ENCODE measurements at places on chromosomes 3 and 15.

DNA sequence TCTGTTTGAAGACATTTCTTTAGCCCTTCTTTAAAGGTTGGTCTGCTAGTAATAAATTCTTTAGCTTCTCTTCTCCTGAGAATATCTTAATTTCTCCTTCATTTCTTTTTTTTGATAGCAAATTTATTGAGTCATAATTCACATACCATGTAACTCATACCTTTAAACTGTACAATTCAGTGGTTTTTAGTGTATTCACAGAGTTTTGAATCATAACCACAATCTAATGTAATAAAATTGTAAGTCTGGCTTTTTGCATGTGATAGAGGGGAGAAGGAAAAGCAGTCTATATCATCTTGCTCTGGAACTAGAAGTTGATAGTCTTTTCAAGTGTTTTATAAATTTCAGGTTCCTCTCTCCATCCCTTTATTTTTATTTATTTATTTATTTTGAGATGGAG is 81.3 kb downstream of the APBA2 start:
- no peak for DNase-seq

- no peak for DNase-seq
Observed at GRCh38 chr3:132655471-132655870, 4.1 kb downstream of the ACAD11 start.

DNA sequence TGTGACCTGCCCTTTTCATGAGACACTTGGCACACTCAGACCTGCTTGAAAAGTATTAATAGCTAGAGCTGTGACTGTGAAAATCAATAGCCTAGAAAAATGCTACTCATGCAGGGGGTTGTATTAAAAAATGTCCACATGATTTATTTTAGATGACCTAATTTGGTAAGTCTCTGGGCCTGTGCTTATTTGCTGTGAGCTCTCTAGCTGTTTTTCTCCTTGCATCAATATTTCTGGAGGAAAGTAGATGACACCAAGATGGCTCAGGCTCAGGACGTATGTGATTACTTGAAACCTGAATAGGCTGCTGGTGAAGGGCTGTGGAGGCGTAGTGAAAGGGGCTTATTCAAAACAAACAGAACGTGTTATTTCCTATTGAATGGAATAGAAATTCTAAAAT is 29.5 kb downstream of the KCNAB1 start:
- DNase-seq = no peak

DNA sequence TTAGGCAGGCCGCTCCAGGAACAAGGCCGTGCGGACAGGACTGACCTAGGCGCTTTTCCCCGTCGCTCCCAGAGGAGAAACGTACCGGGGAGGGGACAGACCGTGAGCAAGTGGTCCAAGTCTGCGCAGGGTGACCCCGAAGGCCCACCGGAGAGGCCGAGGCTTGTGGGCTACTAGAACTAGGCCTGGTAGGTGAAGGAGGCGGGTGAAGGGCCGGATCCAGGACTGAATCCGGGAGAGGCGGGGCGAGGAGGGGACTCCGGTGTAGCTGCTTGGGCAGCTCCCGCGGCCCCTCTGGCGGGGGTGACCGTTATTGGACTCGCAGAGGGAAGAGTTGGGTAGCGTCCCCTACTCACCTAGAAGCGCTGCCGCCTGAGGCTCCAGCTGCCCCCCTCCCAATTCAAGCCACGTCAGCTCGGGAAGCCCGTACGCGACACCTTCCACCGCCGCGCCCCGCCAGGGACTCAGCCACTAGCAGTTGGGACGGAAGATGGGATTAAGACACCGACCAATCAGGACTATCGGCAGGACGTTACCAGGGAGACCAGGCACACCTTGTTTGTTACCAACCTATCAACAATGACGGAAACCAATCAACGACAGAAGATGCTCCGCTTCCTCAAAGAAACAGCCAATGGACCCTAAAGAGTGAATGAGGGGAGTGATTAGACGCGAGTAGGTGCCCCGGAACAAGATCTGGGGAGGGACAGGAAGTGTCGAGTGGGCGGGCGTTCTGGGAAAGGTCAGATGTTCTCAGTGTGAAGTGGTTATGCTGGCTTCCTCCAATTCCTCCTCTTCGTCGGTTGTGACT is at the start of gene GOLGB1:
GOLGB1 (minus strand) TSS at position 466 of the 811 bp plus-strand sequence. CDS start 18,770 bp downstream, outside the sequence.
- peak; percentile 92 for DNase-seq

GRCh38 chr15:84960391-84961113 is 21.1 kb upstream of the PDE8A start:
- DNase-seq = no peak

DNA sequence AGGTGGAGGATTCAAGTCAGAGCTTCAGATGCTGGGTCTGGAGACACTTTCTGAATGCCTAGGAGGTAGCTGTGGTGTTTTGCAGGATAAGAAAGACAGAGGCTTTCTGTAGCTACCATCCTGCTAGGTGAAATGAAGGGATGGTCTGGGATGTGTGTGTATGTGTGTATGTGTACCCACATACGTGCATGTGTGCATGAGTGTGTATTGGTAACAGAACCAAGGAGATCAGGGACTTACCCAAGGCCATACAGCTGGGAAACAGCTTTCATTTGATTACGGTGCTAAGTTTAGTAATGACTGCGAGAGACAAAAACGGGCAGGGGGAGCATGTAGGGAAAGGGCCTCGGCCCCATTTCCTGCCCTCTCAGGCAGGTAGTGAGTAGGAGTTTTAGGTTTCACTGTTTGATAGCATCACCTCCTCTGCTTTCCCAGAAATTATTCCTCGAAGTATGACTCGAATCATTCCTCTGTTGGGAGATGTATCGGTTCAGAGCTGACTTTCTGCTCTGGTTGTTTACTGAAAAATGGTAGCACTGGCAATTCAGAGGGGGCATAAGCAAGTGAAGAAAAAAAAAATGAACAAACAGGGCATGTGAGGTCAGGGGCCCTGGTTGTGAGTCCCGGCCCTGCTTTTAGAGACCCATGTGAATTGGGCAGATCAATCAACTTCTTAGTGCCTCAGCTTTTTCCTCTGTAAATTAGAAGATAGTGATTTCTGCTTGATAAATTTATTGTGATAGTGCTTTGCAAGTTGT is 130.7 kb downstream of the LPP start:
- DNase-seq = no peak

GRCh38 chr3:195395208-195395816 is 47.5 kb downstream of the ACAP2 start:
- no peak for DNase-seq

GRCh38 chr3:77869423-77869822 is 829.5 kb downstream of the ROBO2 start:
- no peak for DNase-seq

- DNase-seq = no peak
Observed at GRCh38 chr15:41254560-41254959, 23.5 kb downstream of the CHP1 start.

GRCh38 chr3:69784954-69785514 is 45.8 kb downstream of the MITF start:
- DNase-seq = no peak

DNA sequence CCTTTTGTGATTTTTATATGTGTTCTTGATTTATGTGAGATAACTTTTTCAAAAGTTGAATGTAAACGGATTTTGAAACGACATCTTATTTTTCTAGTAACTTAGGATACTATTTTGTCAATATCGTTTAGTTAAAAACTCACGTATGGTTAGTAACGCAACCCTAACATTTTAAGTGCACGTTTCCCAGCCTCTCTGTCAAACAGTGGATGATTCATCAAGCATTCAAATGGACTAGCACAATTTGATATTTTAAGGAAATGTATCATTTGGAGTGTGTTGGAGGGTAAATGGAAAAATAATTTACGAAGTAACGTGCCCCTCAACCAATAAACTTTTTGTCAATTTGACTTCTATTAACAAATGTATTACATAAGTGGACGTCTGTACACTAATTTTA is 23.3 kb downstream of the RTP3 start:
- DNase-seq = no peak

DNA sequence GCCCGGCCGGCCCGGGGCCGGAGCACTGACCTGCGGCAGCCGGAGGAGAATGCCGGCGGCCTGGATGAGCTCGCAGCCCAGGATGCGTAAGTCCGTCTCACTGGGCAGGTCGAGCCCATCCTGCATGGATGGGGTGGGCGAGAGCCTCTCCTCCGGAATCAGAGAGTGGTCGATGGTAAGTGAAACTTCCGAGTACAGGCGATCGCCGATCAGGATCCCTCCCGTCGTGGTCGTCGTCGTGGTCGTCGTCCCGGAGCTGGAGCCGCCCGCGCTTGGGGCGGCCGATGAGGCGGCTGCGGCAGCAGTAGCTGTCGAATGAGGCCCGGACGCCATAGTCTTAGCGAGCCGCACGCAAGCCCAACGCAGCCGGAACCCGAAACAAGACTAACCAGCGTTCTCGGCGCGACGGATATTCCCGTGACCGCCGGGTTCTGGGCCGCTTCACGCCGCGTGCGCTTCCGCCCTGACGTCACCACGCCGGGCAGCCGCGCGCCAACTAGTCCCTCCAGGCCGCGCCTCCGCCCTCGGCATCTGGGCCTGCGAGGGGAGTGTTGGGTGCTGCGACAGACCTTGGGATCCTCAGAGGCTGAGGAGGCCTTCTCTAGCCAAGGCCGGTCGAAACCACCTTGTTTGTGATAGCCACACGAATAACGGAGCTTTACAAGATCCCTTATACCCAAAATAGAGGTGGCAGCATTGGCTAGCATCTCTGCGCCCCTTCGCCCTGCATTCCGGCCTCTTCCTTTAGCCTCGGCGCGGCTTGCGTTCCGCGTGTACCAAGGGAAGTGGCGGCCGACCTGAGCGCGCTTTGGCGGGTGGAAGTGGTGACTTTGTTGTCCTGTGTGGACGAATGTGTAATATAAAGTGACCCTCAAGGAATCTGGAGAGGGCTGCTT is at the start of gene CCNL1:
CCNL1 (minus strand) TSS at position 386 of the 896 bp plus-strand sequence; CDS start at position 333, 53 bp downstream.
- DNase-seq = peak; percentile 93

- no peak for DNase-seq
Observed at GRCh38 chr3:177251755-177252154, 54.5 kb upstream of the TBL1XR1 start.
